C1 segment of cervical spinal cord (tissue), 14 donors: ENCODE measurements at places on chromosomes 3 and 15.

GRCh38 chr3:49803465-49804140 is 542 bp downstream of the INKA1 start:
- DNase-seq: no peak

DNA sequence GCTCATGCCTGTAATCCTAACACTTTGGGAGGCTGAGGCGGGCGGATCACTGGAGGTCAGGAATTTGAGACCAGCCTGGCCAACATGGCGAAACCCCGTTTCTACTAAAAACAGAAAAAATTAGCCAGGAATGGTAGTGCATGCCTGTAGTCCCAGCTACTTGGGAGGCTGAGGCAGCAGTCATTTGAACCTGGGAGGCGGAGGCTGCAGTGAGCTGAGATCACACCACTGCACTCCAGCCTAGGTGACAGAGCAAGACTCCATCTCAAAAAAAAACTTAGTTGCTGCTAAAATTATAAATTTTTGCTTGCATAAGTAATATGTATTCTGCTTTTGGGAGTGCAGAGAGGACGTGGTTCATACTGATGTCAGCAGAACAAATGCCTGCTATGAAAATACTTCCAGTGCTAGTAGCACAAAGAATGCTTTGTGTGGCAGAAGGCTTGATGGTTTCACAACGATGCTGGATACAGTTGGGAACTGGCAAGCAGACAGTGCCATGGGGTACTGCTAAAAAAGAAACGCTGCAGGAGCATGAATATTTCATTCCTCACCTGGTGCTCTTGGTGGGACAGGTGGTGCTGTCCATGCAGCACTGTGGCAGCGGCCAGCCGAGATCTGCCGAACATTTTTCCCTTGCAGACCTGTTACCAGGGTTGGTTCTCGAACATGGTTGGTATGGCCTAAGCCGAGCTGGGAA is 31.1 kb downstream of the FBXL22 start:
- DNase-seq: no peak

DNA sequence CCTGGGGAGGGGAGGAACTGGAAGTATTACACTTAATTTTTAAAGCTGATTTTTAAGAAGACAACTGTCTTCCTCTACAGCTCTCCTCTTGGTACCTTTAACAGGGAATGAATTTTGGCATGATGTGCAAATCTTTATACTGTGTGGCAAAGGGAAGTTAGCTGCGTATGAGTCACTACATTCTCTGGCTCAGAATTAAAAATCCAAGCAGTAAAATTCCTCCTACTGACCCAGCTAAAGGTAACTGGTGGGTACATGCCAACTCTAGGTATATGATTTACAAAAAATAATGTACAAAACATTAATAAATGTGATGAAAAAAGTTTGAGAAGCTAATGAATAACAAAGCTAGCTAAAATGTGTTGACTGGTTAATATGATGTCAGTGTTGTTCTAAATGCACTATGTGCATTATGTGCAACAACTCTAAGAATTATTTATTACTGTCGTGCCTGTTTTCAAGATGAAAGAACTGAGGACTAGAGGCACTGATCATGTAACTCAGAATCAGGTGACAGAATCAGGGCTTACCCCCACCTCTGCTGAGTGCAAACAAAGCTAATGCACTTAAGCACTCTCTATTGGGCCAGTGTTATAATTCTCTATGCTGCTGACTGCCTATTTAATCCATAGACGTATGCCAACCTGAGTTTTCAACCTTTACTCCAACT is 194.7 kb upstream of the CADPS start:
- DNase-seq: no peak

- no peak for DNase-seq
These were observed 73.9 kb downstream of the LSM3 start for GRCh38 chr3:14252321-14253021.

DNA sequence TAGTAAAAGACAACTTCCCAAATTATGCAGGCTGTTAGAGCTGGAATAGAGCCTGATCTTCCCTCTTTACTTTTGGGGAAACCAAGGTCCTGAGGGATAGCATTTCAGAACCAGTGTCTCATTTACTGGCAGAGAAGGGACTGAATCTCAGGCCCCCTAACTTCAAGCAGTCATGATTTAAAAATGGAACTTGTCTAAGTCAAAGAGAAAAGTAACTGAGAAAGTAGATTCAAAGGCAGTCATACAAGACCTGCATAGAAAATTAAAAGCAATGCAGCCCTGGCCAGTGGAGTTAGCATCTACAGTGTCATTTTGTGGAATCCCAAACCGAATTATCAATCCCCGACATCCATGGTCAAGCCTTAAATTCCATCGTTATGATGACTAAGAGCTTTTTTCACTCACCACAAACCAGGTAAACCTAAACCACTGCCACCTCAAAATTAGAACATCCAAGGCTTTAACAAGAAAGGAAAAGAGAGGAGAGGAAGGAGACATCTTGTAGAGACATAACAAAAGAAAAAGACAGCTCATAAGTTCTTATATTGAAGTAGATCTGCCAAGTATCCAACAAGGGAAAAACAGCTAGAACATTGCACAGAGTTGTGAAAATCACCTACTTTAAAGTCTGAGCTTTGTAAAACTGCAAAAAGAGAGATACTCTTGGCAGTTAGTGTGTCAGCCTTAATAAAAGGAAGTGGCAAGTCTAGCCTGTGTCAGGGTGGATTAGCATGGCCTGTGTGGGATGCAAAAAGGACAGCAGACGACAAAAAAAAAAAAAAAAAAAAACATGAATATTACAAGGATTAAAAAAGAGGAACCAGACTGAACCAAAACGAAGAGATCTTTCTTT is 54.1 kb upstream of the CCR2 start:
- DNase-seq: no peak

DNA sequence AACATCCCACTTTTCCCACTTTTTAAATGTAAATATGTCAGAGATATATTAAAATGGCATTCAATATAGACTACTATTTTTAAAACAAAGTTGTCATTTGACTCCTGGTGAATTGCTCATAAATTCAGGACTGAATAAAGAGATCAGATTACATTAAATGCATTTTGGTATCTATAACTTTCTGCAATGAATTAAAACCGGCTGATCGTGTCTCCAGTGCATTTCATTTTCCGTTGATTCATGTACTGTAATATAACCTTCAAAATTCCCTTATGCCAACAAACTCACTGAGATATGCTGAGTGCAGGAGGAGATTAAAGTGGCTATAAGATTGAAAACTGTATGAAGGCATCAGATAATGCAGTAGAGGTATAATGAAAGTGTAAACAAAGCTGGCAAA is 361.1 kb upstream of the CDIN1 start:
- DNase-seq: no peak

GRCh38 chr15:28915041-28915810 is 29.5 kb downstream of the APBA2 start:
- no peak for DNase-seq

GRCh38 chr3:174465177-174465576 is 394.0 kb upstream of the NAALADL2 start:
- no peak for DNase-seq

- DNase-seq: no peak
These were observed 465.5 kb upstream of the PPP2R3A start for GRCh38 chr3:135500034-135500433.
